ENCODE measurements at places on chromosomes 2 and 18.

DNA sequence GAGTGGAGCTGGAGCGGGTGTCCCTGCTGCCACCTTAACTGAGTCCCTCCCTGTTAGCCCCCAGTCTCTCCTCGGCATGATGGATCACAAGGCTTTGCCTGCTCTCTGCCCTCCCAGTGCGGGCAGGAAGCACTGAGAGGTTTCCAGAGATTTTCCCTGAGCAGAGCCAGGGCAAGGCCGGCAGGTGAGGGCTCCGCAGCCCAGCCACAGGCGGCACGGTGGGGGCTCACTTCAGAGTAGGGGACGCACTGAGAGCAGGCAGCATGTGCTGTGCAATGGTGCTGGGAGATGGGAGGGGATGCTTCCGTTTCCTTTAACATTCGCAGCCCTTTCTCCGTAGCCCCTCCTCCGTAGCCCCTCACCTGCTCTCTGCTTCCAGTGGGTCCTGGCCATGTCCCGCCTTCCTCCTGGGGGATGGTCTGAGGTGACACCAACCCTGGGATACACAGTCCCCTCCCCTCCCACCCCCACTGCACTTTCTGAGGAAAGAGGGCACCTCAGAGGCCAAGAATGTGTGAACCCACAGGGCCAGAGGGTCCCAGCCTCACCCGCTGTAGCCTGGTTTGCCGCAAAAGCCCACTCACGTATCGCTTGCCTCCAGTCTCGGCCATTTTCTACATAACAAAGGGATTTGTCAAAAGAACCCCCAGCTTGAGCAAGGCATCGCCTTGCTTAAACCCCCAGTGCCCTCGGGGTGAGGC, 10.7 kb downstream of the KCNF1 start:
- peak; percentile 39 for DNase-seq

- DNase-seq: no peak
Observed at GRCh38 chr2:196244966-196245365, 73.6 kb upstream of the STK17B start.

DNA sequence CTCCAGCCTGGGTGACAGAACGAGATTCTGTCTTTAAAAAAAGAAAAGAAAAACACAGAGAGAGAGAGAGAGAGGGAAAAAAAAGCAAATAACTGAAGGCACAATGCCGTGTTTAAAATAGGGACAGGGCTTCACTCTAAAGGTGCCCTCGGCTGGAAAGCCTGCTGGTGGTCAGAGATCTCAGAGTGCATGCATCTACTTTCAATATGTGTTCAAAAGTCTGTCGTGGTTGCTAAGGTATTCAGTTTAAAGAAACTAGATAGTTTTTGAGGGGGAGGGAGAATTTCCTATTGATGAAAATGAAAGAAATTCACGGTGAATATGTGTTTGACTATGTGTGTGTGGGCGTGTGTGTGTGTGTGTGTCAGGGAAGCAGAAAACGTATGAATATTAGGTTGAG, 11.0 kb upstream of the CBLN2 start:
- no peak for DNase-seq

- no peak for DNase-seq
Observed at GRCh38 chr2:66437109-66437690, 2.3 kb downstream of the MEIS1 start.

GRCh38 chr2:239283288-239283945, 117.4 kb downstream of the HDAC4 start:
- peak; percentile 43 for DNase-seq

DNA sequence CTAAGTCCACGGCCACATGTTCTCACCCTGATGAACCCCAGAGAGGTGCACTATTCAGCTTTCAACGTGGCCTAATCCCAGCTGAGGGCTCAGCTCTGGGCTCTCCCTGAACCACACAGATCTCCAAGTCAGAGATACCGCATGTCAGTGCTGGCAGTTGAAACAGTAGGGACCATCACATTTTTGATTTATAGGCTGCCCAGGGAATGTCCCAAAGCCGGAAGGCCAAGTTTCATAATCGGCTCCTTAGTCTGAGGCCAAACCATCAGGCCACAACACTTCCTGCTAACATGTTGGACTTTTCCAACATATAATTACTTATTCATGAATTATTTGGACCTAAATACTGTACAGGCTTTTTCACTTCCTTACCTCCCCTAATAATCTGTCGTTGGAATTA, 91.9 kb upstream of the KLHL29 start:
- no peak for DNase-seq

- peak; percentile 84 for DNase-seq
Observed at GRCh38 chr2:127591221-127591923, 54.6 kb upstream of the GPR17 start.

GRCh38 chr2:232485757-232486557, 1.7 kb downstream of the ECEL1 start:
- peak; percentile 47 for DNase-seq

GRCh38 chr2:142557391-142557790, 320.1 kb upstream of the KYNU start:
- no peak for DNase-seq

DNA sequence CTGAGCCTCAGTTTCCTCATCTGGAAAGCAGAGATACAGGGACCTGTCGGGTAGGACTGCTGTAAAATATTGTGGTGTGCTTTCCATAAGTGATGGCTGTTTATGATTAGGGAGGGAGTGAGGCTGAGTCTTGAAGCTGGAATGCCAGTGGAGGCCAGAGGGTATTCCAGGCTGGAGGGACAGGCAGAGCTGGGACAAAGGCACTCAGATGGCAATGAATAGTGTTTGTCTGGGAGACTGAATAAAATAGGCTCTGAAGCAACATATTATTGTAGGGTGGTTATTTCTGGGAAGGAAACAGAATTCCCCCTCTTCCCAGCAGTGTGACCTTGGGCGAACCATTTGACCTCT, 120.7 kb downstream of the INHBB start:
- DNase-seq: no peak

- DNase-seq: no peak
Observed at GRCh38 chr18:59009846-59010245, 129.8 kb upstream of the SEC11C start.

GRCh38 chr2:168272225-168272624, 24.8 kb upstream of the STK39 start:
- no peak for DNase-seq

DNA sequence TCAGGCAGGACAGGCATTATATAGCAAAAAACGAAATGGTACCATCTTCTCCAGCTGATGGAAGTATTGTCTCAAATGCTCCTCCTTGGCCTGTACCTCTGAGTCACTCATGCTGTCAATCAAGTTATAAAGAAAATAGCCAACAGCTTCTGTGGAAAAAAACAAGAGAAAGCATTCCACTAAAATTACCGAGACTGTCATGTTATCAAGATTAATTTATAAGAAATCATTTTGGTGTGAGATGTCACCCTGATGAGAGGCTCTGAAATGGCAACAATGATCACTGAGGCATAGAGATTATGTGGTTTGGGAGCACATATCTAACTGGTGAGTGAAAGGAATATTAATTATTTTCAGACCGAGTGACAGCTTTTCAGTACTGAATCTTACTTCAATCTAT, 47.4 kb downstream of the LRPPRC start:
- DNase-seq: no peak

DNA sequence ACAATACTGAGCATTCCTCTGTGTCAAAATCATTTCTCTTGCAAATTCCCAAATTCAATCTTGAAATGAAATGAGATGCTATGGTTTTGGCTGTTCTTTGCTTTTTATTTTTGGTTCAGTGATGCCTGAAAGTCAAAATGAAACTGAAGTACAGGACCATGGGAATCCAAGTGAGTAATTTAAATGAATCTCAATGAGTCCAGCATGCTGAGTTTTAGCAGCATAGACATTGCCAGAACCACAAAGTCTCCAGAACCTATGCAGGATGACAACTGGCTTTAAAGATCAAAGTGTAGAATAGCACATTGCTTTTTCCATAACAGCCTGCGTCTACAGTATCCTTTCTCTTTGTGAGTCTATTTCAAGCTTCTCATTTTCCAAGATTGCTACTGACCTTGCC, 1050.7 kb upstream of the PIK3C3 start:
- no peak for DNase-seq

GRCh38 chr2:23299476-23300195, 85.3 kb upstream of the KLHL29 start:
- no peak for DNase-seq

GRCh38 chr18:49588971-49589370, 27.1 kb downstream of the LIPG start:
- DNase-seq: no peak

DNA sequence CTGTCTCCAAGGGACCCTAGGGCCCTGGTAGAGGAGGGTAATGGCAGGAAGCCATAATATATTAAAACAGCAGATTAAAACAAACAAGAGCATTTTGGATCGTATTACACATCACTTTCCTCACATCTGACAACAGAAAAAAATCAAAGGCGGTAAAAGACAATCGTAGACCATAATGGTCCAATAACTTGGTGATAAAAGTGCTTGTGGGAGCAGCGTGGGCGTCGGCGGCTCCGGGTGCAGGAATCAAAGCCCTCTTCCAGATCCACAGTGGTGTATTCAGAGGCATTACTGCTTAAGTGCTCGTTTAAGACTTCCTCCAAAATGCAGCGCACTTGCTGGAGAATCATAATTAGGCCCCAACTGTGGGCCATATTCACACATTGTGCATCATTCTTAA, 68.0 kb downstream of the FECH start:
- DNase-seq: no peak

DNA sequence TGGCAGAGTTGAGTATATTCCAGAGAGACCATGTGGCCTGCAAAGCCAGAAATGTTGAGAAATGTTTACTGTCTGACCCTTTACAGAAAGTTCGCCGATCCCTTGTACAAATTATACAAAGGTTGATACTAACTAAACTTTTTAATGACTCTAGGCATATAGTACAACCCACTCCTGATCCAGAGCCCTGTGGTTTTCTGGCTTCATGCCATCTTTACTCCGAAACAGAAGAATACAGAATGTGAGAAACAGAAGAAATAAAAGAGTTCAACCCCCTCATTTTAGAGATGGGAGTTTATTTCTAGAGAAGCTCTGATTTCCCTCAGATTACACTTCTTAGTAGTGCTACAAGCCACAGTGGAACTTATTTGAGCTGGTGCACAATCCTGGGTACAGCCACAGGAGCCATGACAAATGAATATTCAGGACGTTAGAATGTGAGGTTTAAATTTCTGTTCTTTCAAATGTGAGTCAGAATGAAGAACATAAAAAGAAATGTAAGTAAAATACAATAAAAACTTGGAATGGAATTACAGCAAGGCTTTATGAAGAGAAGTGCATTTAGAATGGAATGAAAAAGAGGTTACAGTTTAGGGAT, 38.0 kb upstream of the SMCHD1 start:
- DNase-seq: no peak

- no peak for DNase-seq
Observed at GRCh38 chr2:108616751-108617161, 82.5 kb downstream of the LIMS1 start.

DNA sequence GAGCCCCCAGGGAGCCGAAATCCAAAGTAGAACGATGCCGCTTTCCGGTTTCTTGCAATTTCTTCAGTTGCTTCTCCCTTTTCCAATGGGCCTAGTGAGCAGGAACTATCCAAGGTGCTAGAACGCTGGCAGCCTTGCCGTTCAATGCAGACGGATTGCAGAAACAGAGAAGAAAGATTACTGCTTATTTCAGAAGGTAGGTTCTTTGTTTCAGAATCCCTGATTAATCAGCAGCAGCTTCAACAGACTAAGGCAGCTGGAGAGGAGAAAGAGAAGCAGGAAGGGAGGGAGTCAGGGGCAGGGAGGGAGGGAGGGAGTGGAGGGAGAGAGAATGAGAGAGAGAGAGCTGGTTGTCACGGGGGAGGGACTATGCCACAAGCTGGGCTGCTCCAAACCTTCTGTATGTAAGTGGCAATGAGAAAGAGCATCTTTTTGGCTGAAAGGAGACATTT, 576 bp downstream of the NYAP2 start:
- no peak for DNase-seq

- DNase-seq: no peak
Observed at GRCh38 chr2:70888366-70888922, 47.3 kb upstream of the ATP6V1B1 start.

DNA sequence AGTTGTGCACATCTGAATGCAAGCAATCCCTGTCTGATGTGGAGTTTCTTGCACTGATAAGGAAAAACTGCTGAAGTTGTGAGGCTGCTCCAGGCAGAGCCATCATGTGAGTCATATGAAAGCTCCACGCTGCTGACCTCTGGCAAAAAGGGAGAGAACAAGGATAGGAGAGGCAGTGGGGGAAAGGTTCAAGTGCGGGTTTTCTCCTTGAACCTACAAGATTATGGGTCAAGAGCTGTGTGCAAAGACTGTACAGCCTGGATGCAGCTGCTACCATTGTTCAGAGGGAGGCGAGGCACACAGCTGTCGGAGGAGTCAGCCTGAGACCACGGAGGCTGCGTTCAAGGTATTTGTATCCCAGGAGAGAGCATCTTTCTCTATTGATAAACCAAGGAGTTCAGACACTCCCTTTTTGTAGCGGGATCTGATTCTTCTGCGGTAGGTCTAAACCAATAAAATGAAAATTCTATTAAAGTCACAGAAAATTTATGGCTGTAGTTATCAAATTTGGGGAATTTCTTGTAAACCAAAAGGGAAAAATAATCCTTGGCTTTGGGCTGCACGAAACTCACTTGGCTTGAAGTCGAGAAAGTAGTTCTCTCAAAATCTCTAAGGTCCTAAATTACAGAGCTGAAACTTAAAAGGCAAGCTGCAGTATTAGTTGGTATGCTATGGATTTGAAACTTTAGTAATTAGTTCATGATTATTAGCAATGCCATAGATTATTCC, at the start of gene CDK15:
CDK15 (plus strand) TSS at position 96 of the 729 bp plus-strand sequence; CDS start at position 224, 128 bp downstream.
- no peak for DNase-seq

GRCh38 chr2:239273280-239274234, 127.3 kb downstream of the HDAC4 start:
- DNase-seq: no peak

GRCh38 chr2:232966122-232966521, 46.9 kb downstream of the NGEF start:
- no peak for DNase-seq

GRCh38 chr2:2715036-2715818, 384.2 kb upstream of the MYT1L start:
- DNase-seq: no peak

DNA sequence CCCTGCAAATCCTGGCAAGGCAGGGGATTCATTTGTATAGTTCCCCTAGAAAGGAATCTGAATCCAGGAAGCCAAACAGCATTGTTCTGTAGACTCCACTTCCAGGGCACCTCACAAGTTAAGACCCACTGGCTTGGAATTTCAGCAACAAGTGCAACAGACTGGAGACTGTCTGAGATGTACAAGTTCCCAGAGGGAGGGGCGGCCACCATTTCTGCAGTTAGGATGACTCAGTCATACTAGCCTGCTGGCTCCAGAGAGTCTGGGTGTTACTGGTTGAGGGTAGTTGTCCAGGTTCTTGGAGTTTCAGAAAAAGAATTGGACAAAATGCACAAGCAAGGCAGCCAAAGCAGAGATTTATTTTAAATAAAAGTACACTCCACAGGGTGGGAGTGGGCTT, 384.2 kb downstream of the DSC3 start:
- no peak for DNase-seq

- DNase-seq: peak; percentile 87
Observed at GRCh38 chr2:96527286-96528005, 9.1 kb upstream of the ARID5A start.

GRCh38 chr2:27446057-27446456, 3.9 kb downstream of the KRTCAP3 start:
- no peak for DNase-seq

Data from activated effector memory CD4-positive, alpha-beta T cell treated with anti-CD3 and anti-CD28 coated beads, Interleukin-2, amount 50 U/mL, for 16 hours (primary cell).